ENCODE measurements at places on chromosomes 13 and 19. TPM values are rescaled to one million over a fixed set of nuclear protein-coding genes. Genes with fewer than 3 reads are reported as not detected.

ERICH6B gene
- not detected for total RNA-seq

- no peak for DNase-seq
Observed at GRCh38 chr19:10554760-10555609, 10.8 kb downstream of the KRI1 start.

- no peak for DNase-seq
Observed at GRCh38 chr19:17889609-17890214, 18.0 kb downstream of the SLC5A5 start.

DNA sequence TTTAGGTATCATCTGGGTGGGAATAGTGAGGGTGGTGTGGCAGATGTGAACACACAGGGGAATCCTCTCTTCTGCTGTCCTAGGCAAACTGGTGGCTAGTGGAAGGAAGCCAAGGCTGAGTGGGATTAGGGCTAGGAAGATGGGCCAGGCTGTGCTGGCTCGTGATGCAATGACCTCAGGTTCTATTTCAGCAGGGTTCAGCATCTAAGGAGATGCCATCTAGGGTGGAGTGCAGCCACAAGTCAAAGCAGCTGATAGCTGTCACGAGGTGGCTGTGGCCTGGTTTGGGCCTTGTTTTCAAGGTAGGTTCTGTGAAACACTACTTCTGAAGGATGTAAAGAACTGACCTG lies 21.6 kb downstream of the ARL11 start:
- no peak for DNase-seq

GRCh38 chr13:59684105-59684504 lies 479.6 kb downstream of the DIAPH3 start:
- DNase-seq, result no peak

DNA sequence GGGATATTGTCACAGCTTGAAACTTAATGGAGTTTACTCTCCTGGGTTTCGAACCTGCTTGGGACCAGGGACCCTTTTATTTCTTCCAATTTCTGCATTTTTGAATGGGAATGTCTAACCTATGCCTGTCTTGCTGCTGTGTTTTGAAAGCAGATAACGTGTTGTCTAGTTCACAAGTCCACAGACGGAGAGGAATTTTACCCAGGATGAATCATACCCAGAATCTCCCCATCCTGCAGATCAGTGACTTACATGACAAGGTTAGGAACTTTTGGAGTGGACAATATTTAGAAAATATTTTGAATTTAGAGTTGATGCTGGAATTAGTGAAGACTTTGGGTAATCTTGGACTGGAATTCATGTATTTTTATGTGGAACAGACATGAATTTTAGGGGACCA lies 68.6 kb upstream of the RFXAP start:
- no peak for DNase-seq

DNA sequence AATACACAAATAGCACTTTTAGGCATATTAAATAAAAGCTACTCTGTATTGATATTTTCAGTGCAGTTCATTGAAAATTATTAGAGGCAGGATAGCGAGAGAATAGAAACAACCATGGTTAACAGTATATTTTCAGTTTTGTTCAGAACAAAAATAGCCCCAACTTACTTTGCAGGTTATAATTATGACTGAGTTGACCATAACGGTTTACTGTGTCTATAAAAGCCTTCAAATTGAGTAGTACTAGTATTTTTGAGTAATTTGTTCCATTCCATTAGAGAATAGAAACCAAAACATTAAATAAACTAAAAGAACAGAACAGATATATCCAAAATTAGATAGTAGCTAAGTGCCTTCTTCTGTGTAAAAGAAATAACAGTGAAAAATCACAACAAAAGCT lies 1108.4 kb upstream of the PCDH20 start:
- DNase-seq, result no peak

GRCh38 chr19:50749490-50749889 lies 20.8 kb upstream of the GPR32 start:
- DNase-seq, result no peak

PBX4 gene
- total RNA-seq, result 11.6 TPM
